ENCODE measurements at places on chromosomes 5 and 9. TPM values are rescaled to one million over a fixed set of nuclear protein-coding genes. Genes with fewer than 3 reads are reported as not detected.
A peak's percentile ranks its signal among the peaks of the same experiment; 100 is the strongest.

- no peak for DNase-seq
These were observed 115.7 kb upstream of the MTAP start for GRCh38 chr9:21686738-21687137.

DNA sequence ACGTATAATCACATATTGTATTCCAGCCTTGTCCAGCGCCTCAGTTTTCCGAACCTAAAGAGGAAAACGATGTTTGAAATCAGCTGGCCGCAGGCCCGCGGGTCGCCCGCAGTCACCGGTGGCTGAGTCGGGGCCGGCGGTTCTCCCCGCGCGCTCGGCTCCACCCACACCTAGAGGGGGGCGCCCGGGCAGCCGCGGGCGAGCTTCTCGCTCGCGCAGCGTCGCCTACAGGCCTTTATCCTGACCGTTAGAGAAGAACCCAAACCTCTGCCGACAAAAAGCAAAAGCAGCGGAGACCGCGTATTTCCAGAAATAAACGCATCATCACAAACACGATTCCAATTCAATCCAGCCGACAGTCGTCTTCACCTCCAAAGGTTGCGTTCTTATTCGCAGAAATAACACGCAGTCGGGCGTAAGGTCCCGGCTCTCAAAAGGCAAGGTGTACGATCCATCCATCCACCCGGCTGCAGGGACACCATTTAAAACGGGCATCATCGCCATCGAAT lies 725 bp upstream of the NIPBL start:
- peak; percentile 77 for DNase-seq

Gene TAF11L2
- not detected for total RNA-seq

Gene IL13
- not detected for total RNA-seq

GRCh38 chr9:34884747-34885189 lies 73.3 kb upstream of the PHF24 start:
- DNase-seq: no peak

DNA sequence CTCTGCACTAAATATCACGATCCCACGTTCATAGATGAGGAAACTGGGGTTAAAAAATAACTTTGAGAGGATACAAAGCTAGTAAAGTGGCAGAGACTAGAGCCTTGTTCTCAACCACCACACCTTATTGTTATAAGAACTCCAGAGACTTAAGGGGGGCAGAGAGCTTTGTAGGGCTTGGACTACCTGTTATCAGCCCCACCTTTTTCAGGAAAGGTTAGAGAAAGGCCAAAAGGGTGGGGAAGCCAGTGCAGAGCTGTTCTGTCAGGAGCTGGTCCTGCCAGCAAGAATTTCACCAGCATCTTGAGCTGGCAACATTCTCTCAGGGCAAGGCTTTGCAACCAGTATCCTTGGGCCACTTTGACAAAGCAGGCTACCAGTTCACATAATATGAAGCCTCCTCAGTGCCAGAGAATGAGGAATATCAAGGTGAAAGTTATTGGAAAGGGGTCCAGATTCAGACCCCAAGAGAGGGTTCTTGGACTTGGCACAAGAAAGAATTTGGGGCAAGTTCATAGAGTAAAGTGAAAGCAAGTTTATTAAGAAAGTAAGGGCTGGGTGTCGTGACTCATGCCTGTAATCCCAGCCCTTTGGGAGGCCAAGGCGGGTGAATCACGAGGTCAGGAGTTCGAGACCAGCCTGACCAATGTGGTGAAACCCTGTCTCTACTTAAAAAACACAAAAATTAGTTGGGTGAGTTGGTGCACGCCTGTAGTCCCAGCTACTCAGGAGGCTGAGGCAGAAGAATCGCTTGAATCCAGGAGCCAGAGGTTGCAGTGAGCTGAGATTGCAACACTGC lies 66.2 kb upstream of the CLINT1 start:
- no peak for DNase-seq

GRCh38 chr5:76145945-76146344 lies 62.8 kb downstream of the SV2C start:
- DNase-seq: no peak

- no peak for DNase-seq
These were observed 243.0 kb downstream of the ZSWIM6 start for GRCh38 chr5:61575103-61575502.

Gene SPATA31D4
- not detected for total RNA-seq

GRCh38 chr5:138989720-138990119 lies 114.6 kb upstream of the LRRTM2 start:
- DNase-seq: no peak

GRCh38 chr5:658103-658502 lies 35.0 kb downstream of the TPPP start:
- no peak for DNase-seq

Gene PALM2AKAP2
- total RNA-seq: 4.9 TPM

Gene ECSCR
- 4.4 TPM for total RNA-seq

Data from ovary (tissue), 10 donors.